ENCODE measurements at places on chromosomes 12 and 14.

- DNase-seq, result no peak
Observed at GRCh38 chr12:102816816-102817434, 100.1 kb downstream of the PAH start.

- no peak for DNase-seq
Observed at GRCh38 chr14:92540472-92541048, 27.0 kb downstream of the RIN3 start.

- no peak for DNase-seq
Observed at GRCh38 chr12:6460751-6461371, 9.0 kb downstream of the TAPBPL start.

- DNase-seq, result no peak
Observed at GRCh38 chr14:64281805-64282204, 12.4 kb downstream of the ESR2 start.

- no peak for DNase-seq
Observed at GRCh38 chr12:28988325-28988704, 160.8 kb upstream of the FAR2 start.

DNA sequence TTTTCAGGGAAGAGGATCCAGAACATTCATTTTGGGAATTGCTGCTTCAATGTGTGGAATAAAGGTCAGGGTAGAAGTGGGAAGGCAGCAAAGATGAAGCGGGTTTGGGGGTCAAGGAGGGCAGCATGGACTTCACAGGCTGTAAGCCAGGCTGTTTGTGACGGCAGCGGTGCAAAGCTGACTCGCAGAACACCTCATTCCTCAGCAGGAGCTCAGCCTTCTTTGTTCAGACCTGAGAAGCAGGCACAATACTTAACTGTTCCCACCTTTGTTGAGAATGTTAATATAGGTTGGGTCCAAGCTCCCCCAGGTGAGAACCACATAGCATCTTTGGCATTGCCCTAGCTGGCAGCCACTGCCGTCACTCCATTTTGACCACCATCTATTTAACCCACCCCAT lies 16.7 kb downstream of the GRIN2B start:
- no peak for DNase-seq

DNA sequence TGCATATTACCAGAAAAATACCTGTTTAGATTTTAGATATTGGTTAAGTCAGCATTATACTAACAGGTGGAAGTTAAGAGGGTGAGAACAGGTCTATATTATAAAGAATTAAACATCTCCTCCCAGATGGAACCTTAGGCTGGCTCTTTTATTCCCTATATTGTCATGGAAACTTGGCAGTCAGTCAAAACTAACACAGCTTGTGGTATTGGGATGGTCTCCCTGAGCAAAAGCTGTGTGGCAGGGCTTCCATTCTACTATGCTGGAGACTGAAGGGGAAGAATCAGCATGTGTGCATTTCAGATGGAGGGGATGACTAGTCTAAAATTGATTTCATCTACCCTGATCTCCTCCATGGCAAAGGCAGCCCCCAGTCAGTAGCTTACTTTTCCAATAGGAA lies 66.7 kb downstream of the SMOC1 start:
- no peak for DNase-seq

GRCh38 chr12:127809275-127809674 lies 457.7 kb upstream of the TMEM132C start:
- no peak for DNase-seq

GRCh38 chr12:25416516-25416915 lies 136.6 kb downstream of the LMNTD1 start:
- no peak for DNase-seq

- DNase-seq, result no peak
Observed at GRCh38 chr12:44930972-44931600, 55.0 kb upstream of the NELL2 start.

GRCh38 chr14:52987514-52987913 lies 36.7 kb upstream of the FERMT2 start:
- no peak for DNase-seq

DNA sequence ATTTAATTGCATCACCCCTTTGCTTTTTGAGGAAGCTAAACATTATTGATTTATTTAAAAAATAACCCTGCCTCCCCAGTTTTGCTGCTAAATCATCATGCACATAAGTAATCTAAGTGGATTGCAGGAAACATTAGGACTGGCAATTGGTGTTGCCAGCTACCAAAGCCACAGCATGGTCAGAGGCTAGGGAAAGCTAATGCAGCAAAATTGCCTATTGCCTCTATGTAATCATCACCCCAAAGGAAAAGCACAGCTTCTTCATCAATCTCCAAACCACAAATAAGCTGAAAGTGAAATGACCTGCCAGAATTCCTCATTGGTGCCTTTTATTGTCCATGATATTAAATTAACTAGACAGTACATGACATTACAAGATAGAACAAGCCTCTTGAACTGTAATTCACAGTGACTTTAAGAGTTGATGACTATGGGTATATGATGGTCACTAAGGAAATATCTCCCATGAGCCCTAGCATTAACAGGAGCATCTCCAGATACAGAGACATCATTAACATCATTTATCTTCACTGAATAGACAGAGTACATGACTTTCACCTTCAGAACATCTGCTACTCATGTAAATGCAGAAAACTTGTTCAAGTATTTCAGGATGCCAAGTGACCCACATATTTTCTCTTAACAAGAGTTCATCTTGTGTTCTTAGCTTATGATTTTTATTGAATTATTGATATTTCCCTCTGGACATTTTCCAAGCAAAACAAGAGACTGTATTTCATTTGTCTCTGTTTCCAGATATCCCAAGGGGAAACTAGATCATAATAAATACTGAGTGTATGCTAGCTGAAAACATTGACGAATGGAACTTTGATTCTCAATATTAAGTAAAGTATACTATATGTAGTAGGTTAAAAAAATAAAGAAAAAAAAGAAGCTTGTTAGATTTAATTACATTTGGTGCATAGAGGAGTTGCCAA lies 29.4 kb downstream of the PTPRR start:
- no peak for DNase-seq

GRCh38 chr12:89932954-89933353 lies 224.3 kb upstream of the ATP2B1 start:
- no peak for DNase-seq

GRCh38 chr12:107196681-107197080 lies 103.3 kb upstream of the CRY1 start:
- DNase-seq, result no peak

- DNase-seq, result no peak
Observed at GRCh38 chr14:50001151-50001998, 108.5 kb downstream of the ARF6 start.

DNA sequence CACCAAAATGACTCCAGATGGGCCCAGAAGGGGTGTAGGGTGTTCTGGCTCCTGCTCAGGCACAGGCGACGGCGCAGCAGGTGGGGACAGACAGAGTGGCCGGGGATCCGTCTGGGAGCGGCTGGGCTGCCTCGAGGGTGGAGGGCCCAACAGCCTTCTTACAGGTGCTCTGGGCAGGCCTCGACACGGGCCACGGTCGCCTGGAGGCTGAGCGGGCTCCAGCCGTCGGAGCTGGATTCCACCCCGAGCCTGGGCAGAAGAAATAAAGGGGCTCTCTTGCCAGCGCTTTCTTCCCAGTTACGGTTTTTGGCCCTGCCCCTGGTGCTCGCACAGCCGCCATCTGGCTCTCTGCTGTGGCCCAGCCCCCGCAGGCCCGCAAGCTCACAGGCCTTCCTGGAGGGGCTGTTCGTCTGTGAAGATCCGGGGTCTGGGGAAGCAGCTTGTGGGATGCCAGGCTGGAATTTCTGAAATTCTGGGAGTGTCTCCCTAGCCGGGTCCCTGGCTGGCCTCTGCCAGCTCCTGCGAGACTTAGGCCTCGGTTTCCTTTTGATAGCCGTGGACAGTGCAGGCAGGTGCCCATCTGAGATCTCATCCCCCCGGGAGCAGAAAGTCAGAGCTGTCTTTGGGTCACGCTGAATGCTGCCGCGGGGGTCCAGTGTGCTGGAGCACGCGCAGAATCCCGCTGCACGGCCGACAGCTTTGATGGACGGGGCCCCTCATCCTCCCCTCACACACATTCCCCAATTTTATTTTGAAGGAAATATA lies 122.7 kb downstream of the PAPOLA start:
- DNase-seq, result no peak

GRCh38 chr14:45156067-45156466 lies 20.3 kb downstream of the FANCM start:
- no peak for DNase-seq

GRCh38 chr14:35393826-35394225 lies 10.7 kb downstream of the NFKBIA start:
- DNase-seq, result no peak

- DNase-seq, result no peak
Observed at GRCh38 chr12:69136931-69137613, 102.3 kb upstream of the CPSF6 start.

- DNase-seq, result no peak
Observed at GRCh38 chr12:127125607-127126259, 1141.2 kb upstream of the TMEM132C start.

DNA sequence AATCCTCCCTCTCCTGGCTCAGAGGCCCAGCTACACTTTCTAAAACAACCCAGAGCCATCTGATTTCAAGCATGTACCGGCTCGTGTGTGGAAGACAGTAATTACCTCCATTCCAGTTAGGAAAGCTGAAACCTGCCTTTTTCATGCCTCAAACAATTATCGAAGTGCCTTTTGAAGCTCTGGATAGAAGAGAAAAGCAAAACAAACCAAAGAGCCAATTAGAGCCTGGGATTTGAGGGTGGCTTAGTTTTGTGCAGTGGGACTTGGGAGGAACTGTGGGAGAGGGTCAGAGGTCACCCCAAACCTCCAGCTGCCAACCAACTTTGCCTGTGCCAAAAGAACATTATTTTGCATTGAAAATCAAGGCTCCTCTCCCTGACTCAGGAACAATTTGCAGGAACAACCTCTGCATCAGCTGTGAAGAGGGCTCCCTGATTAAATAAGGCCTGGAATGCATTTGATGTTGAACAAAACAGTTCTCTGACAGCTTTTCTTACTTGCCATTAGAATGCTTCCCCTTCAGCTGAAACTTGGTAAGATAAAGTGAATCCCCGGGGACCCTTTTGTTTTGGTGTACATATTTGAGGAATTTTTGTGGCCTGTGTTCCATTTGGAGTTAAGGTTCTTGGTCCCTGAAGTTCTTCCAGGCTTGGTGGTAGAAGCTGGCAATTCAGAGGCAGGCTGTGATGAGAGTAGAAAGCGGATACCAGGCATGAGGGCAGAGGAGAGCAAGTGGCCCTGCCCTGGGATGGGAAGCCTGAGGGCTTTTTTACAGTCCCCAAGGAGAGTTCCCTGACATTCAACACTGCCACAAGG lies 270.1 kb downstream of the ZFP36L1 start:
- no peak for DNase-seq

GRCh38 chr14:56581041-56581727 lies 1.6 kb downstream of the TMEM260 start:
- no peak for DNase-seq

GRCh38 chr14:31692376-31692781 lies 131.2 kb downstream of the NUBPL start:
- DNase-seq, result no peak

DNA sequence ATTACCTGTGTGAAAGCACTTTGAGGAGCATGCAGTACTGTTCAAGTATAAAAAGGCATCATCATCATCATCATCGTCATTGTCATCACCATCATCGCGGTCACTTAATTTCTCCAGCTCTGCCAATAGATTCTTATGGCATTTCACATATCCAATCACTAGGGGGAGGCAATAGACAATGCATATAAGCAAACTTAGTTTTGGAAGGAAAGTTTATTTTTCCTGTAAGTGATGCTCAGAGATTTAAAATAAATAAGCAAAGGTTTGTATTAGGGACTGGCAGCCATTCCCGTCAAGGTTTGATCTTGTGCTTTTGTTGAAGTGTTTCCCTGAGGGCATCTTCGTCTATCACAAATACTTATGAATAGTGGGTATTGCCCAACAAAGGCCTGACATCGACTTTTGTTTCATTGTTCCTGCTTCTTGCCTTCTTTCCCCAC lies 127.4 kb downstream of the KTN1 start:
- no peak for DNase-seq

DNA sequence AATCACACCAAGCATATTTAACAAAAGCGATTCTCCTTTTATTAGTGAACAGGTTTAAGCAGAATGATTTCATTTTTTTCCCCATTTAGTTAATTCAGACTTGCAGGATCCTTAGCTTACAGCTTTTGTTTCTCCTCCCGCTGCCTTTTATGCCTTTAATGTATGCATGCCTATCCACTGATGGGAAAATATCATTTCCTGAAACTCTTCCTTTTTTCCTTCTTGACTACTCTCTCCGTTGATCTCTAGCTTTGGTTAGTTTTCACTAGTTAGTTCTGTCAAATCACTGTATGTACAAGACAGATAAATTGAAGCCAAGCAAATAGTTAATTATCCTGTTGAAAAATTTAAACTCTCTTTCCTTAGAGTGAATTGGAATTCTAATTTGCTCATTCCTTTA lies 26.3 kb downstream of the NKX2-1 start:
- no peak for DNase-seq

- no peak for DNase-seq
Observed at GRCh38 chr12:47769234-47770085, 3.6 kb upstream of the SLC48A1 start.

DNA sequence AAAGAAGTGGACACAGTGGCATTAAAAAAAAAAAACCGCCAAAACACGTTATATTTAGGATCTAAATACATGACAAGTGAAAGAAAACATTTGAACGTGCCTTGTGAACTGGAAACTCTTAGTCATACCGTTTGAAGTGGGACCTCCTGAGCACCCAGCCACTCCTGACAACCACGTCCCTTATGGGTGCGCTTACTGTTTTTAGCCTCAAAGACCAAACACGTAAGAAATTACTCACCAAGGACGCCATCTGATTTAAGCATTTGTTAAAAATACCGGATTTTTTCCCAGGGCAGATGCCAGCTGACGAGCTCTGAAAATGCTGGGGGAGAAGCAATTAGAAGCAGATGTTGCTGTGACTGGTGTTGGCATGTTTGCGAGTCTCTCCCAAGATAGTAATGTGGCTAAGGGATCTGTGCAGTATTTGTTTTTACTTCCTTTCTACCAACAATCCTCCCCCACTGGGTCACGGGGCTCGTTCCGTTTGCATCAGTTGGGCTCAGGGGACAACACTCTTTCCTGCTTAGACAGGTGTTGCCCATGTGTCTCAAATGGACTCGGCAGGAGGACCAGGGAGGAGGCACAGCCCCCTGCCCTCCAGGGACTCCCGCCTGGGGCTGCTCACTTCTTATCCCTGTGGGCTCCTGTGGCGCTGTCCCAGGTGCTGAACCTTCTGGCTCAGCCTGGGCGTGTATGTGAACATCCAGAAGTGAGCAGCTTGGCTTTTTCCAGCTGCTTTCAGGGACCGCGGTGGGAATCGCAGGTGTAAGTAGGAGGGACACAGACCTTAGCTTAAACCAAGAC lies 101.0 kb downstream of the BEGAIN start:
- DNase-seq, result peak; percentile 27

DNA sequence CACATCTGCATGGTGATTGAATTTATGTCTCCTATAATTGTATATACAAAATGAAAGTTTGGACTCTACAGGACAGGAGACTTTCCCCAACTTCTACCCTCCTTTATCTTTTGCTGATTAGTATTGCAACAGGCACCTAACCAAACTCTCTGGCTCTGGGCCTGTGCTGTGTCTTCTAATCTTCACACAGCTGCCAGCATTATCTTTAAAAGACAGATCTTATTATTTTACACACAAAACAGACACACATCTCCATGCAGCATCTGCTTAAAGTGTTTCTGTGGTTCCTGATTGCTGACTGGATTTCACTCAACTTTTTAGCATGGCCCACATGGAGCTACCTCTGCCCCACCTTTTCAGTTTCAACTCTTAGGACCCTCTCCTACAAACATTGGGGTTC lies 154.9 kb upstream of the PELI2 start:
- DNase-seq, result no peak

- no peak for DNase-seq
Observed at GRCh38 chr12:113071135-113072112, 14.9 kb downstream of the DTX1 start.
